ENCODE measurements at places on chromosomes 2 and 18.
A peak's percentile ranks its signal among the peaks of the same experiment; 100 is the strongest.

GRCh38 chr2:156157670-156158069, 174.9 kb downstream of the NR4A2 start:
- DNase-seq, result no peak

- no peak for DNase-seq
These were observed 852.4 kb upstream of the FANCL start for GRCh38 chr2:59093571-59093970.

DNA sequence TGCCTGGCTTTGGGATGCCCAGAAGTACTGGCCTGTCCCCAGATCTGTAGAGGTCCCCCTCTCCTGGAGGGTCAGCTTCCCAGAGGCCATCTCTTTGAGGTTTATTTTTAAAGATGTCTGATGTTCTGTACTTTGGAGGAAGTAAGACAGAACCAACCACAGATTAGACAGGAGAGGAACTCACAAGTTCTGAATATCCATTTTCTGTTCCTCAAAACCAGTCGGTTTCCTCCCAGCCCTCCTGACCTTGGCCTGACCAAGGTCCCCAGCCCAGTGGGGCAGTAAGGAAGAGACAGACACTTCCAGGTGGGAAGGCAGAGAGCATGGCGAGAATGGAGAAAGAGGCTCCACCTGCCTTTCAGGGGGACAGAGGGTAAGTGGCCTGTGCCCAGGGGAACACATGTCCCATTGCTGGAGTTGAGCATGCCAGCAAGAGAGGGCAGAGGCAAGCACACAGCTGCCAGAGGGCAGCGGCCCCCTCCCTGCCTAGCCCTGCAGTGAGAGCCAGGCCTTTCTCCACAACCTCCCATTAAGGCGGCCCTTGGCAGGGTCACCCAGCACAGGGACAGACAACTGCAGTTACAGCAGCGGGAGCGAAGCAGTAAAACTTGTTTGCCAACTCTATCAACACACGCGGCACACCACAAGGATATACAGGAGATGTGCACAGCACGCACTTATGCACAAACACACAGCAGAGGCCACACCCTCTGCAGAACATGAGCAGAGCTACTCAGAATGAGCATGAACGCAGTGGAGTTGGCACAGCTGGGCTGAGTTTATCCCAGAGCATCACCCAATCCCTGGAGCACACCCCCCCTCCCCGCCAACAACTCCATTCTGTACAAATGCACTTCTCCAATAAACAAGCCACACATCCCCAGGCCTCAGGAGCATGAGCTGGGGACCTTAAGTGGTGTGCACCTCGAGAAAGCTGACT, 18.5 kb upstream of the SEMA4C start:
- no peak for DNase-seq

DNA sequence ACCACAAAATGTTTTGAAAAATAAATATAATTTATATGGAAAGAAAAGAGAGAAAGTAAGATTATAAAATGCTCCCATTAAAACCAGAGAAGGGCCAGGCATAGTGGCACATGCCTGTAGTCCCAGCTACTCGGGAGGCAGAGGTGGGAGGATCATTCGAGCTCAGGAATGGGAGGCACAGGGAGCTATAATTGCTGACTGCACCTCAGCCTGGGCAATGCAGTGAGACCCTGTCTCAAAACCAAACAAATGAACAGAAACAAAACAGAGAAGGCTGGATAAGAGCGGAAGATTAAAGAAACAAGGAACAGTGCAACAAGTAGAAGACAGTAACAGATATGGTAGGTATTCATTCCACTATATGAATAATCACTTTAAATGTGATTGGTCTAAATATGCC, 18.6 kb upstream of the TMEM182 start:
- no peak for DNase-seq

DNA sequence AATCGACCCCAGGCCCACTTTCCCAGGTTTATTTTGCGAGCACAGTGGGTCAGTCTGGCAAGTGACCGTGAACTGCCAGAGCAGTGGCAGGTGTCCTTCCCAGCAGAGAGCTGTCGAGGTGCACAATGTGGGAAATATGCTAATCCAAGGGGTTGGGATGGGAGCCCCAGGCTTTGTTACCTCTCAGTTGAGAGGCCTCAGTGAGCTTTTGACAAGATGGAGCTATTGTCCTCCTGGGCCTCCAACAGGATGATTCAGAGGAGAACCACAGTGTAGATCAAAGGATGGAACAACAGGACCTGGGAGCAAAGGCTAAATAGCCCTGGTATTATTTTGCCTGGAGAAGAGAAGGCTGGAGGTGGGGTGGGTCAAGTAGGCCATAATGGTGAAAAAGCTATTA, 150.8 kb downstream of the NCKAP5 start:
- no peak for DNase-seq

- DNase-seq, result no peak
These were observed 197.5 kb downstream of the IRS1 start for GRCh38 chr2:226601881-226602662.

DNA sequence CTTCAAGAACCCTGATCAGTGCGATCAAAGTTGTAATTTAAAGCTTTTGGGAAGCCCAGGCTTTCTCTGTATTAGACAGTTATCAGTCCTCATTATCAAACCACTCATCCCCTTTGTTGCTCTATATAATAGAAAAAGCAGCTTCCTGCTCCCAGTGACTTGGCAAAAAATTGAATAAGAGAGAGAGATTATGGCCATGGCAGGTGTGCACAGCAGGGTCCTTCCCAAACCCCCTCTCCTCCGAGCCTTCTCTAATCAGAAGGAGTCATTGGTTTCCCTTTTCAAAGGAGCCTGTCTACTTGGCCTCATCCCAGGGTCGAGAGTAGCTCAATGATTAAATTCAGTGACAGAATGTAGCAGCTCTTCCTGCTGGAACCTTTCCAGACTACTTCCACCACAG, 81.5 kb downstream of the SEMA4F start:
- DNase-seq, result no peak

GRCh38 chr2:168246483-168247340, 683 bp downstream of the STK39 start:
- peak; percentile 81 for DNase-seq

DNA sequence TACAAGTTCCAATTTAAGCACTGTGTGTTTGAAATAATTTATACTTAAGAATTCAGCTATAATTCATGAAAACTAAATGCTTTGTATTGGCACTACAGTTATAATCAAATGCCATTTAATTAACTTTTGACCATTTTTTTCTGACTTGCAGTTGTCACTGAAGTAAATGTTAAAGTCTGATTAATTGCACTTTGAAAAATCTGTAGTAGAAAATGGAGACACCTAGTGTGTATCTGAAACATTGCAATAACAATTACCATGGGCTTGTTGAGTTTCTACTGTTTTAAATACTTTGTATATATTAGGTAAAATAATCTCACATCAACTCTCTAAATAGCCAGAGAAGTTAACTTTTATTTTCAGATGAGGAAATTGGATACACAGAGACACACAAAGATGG, 458.6 kb upstream of the FSIP2 start:
- DNase-seq, result no peak

- DNase-seq, result no peak
These were observed 265.0 kb upstream of the TRIB2 start for GRCh38 chr2:12451726-12452125.

- no peak for DNase-seq
These were observed 858 bp downstream of the TP53I3 start for GRCh38 chr2:24083567-24084385.

- DNase-seq, result peak; percentile 10
These were observed 707 bp downstream of the KRCC1 start for GRCh38 chr2:88054782-88055370.

DNA sequence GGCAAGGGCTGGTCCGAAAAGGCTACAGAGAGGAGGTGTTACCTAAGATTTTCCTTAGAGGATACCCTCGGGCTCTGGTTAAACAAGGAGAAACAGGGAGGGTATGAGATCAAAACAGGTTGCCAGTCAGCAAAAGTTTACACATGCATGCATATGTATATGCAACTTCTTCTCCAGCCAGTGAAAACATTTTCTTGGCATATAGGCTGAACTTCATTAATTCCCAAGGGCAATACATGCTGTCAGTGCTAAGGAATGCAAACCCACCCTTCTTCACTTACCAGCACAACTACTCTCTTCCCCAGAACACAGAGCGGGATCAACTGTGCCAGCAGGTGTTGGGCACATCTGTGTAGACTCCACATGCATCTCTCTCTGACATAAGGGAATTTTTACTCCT, 176.0 kb downstream of the GFPT1 start:
- no peak for DNase-seq

DNA sequence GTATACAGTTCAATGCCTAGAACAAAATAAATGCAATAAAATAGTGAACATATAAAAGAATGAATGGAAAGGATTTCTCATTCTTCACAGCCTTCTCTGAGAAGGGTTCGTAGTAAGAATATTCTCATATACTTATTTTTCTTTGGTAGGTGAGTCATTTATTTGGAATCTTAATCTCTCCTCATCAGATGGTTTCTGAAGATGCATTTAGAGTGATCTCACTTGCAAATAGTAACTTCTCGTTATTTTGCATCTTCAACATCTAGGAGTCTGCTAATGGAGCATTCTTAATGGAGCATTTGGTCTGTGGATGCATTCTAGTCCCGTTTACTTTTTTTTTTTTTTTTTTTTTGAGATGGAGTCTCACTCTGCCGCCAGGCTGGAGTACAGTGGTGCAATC, 3.9 kb downstream of the UBXN4 start:
- no peak for DNase-seq

DNA sequence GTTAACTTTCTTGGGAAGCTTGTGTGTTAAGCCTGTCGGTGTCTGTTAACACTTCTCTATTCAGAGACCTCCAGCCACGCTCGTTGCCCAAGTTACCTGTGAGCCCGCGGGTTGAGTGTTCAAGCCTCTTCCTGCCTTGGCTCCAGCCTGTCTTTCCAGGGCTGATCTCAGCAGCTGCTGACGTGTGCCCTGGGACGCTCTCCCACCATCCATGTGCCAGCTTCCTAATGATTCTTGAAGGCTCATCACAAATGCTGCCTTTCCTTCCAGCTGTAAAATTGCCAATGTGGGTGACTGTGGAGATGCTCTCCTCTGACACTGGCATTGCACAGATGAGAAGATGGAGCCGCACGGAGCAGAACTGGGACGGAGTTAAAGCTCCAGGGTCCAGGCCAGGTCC, 6.1 kb downstream of the RNF144A start:
- DNase-seq, result no peak

- no peak for DNase-seq
These were observed 490.6 kb upstream of the HS6ST1 start for GRCh38 chr2:128809259-128809636.

- DNase-seq, result no peak
These were observed 46.9 kb downstream of the UXS1 start for GRCh38 chr2:106147159-106147558.

DNA sequence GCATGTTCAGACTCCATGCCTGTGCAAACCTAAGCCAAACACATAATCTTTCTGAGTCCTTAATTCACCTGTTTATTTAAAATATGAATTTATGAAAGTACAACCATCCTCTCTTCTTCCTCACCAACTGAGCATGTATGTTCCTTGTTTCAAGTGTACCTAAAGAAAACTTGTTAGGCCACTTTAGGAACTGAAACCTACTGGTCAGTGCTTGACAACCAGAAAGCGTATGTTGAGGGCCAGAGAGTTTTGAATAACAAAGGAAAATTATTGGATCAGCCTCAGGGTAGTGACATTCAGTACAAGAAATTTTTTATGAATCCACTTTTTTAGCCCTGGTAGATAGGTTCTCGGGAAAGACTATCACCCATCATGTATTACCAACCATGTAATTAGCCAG, 847.6 kb upstream of the CELF4 start:
- DNase-seq, result no peak

DNA sequence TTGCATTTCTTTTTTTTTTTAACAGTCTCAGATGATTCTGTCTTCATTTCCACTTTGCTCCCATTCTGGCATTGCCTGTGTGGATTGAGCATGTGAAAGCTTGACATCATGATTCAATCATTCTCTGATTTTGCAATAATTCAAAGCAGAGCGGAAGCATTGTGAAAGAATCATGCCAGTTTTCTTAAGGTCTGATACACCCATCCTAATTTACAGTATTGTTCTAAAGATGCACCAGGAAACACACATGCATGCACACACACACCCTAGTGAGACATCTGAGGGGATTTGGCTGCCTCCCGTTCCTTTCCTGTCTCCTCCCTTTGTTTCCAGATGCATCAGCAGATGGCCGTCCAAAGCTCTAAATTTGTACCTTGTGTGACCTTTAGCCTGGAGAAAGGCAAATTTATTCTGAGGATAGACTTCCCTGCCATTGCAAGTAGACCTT, 97.3 kb downstream of the FMNL2 start:
- DNase-seq, result no peak

DNA sequence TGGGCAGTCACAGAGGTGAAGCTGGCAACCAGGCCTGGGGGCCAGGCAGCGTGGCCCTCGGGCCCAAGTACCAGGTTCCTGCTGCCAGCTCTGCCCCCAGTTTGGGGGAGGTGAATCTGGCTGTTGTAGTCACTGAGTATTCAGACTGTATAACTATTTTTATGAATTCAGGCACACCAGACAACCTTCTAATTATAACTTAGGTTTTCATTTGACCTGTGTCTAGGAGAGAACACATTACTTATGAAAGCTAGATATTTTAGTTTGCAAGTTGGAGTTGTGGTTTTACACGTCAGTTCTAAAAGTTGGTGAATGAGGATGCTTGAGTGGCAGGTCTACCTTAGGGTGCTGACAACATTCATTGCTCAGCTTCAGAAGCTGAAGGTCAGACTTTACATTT, 71.7 kb downstream of the LIMS1 start:
- DNase-seq, result no peak

DNA sequence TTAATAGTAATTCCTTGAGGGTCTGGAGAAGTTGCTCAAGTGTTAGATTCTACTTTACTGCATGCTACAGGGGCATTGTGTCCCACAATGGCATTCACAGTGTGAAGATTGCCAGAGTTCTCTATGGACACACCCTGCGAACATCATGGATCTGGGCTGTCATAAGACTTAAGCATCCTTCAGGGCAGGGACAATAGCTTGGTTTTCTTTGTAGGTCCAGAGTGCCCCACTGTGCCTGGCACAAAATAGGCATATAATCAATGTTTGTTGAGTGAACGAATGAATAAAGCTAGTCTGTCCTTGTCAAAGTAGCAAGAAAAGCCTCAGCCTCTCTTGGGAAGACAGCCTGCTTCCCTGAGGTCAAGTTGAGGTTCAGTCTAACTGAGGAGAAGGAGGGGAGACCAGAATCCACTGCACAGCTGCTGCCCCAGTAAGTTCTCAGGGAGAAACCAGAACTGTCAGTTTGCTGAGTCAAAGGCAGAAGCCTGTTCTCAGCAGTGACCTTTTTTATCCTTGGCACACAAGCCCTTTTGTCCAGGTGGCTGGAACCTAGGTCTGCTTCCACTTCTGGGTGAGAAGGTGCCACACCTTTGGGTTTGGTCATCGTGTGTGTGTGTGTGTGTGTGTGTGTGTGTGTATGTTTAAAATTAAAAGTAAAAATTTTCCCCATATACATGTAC, 15.0 kb downstream of the INPP4A start:
- DNase-seq, result no peak

- DNase-seq, result no peak
These were observed 447.4 kb upstream of the TRIB2 start for GRCh38 chr2:12269041-12269972.

GRCh38 chr2:184598002-184598315, 370 bp upstream of the ZNF804A start:
- no peak for DNase-seq
